ENCODE measurements at places on chromosomes 1 and 21. TPM values are rescaled to one million over a fixed set of nuclear protein-coding genes. Genes with fewer than 3 reads are reported as not detected.
A peak's percentile ranks its signal among the peaks of the same experiment; 100 is the strongest.

The SPRR3 gene
- polyA plus RNA-seq: not detected

The LAD1 gene
- not detected for polyA plus RNA-seq

The HES2 gene
- polyA plus RNA-seq: not detected

The SELENON gene
- 29.4 TPM for polyA plus RNA-seq

The NUF2 gene
- 5.9 TPM for polyA plus RNA-seq

The RGS1 gene
- polyA plus RNA-seq: not detected

The TP73 gene
- not detected for polyA plus RNA-seq

The GSTM5 gene
- 2.2 TPM for polyA plus RNA-seq

- no peak for DNase-seq
Measured at GRCh38 chr1:183360473-183360872, 57.7 kb downstream of the NMNAT2 start.

GRCh38 chr1:22143065-22144033, at the start of gene WNT4:
Gene WNT4, minus strand, starts transcription at chr1:22143097. Its CDS starts 175 bp downstream, at chr1:22142922.
- DNase-seq: no peak

DNA sequence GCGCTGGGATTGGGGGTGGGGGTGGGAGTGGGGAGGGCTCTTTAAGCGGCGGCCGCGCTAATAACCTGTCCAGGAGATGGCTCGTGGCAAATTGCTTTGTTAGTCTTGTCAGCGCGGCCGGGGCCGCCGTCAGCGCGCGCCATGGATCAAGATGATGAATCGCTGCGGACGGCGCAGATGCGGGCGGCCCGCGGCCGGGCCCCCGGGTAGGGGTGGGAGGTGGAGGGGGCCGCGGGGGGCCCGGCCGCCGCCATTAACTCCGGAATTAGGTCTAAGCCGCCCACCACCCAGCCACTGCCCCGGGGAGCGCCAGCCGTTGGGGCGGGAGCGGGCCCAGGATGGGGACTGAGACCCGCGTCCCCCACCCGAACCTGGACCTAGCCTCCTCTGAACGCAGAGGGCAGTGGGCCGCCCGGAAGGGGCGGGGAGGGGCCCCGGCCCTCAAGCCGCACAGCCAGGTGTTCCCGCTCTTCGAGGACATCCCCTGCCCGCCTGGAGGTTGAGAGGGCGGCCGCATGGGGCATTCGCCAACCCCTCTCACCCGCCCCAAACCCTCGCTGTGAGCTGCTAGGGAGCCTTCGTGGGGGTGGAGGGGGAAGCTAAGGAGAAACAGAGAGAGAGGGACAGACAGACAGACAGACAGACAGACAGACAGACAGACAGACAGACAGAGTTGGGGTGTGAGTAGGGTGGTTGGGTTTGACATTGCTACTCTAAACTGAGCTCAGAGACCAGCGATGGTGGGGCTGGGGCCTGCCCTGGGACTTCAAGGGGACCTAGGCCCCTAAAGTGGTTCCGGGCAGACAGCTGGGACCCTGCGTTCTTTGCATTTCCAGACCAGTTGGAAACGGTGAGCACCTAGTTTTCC, 3.8 kb upstream of the DMBX1 start:
- DNase-seq: no peak

- DNase-seq: no peak
Measured at GRCh38 chr1:19617376-19617775, 26.7 kb upstream of the NBL1 start.

- DNase-seq: no peak
Measured at GRCh38 chr1:92459871-92460320, 26.8 kb downstream of the GFI1 start.

DNA sequence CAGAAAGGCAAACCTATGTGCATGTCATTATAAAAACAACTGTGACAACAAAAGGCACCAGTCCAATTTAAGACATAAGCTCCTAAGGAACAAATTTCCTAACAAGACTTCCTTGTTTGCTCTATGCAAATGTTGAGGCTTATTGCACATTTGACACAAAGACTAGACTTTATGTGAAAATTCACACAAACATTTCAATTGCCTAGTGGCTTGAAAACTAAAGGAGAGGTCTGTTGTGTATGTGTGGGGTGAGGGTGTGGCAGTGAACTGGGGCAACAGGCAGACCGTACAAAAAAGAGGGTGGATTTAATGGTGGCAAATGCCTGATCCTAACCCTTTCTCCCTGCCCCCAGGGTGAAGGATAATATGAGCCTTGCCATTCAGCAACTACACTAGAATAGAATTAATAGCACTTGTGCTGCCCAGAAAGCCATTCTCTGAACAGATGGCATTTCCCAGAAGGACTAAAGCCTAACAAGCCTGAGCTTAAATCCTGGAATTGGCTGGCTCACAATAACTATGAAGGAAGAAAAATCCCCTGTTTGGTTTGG, 73.9 kb downstream of the GLUL start:
- DNase-seq: no peak

GRCh38 chr1:223358826-223359225, 5.2 kb downstream of the SUSD4 start:
- no peak for DNase-seq

- DNase-seq: no peak
Measured at GRCh38 chr1:27099135-27099586, 55.8 kb downstream of the SLC9A1 start.

GRCh38 chr21:37565530-37566223, 199.1 kb downstream of the DYRK1A start:
- peak; percentile 16 for DNase-seq

- DNase-seq: no peak
Measured at GRCh38 chr1:20192364-20192763, 6.0 kb upstream of the PLA2G2C start.

GRCh38 chr1:18332576-18332975, 148.2 kb upstream of the KLHDC7A start:
- no peak for DNase-seq

GRCh38 chr1:46480959-46481646, 8.5 kb upstream of the DMBX1 start:
- DNase-seq: no peak

- no peak for DNase-seq
Measured at GRCh38 chr1:156754219-156754618, 2.7 kb upstream of the HDGF start.

- no peak for DNase-seq
Measured at GRCh38 chr1:111593403-111594305, 25.9 kb upstream of the RAP1A start.

GRCh38 chr1:156865865-156866248, 5.2 kb downstream of the NTRK1 start:
- no peak for DNase-seq

DNA sequence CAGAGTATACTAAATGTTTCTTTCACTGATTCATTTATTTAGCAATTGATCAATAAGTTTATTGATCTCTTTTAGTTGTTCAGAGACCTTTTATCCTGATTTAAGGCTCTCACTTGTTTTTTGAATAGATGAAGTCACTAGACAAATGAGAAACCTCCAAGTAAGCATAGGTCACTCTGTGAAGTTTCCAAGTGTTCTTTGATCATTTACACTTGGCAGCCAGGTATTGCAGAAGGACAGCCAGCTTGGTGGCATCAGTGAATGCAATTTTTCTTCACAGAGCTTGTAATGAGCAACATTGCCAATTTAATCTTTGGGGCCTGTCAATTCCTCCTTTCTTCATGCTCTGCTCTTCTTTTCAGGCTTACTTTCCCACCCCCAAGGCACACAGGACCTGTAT, 413.0 kb downstream of the OMA1 start:
- DNase-seq: no peak

DNA sequence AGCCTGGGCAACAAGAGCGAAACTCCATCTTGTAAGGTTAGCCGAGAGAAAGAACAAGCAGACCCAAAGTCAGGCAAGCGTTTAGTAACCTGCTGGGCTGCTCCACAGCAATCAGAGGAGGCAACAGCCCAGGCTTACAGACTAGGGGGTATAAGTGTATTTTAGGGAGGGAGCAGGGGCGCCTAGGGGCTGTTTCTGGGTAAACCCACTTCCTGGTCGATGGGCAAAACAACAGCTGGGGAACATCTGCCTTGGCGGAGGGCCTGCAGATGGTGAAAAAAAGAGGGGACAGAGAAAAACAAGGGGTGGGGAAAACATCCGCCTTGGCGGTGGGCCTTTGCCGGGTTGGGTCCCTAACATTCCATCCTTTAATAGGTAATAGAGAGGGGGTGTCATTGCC, 5.2 kb downstream of the TAS1R1 start:
- DNase-seq: no peak

GRCh38 chr1:20665726-20666125, 4.6 kb upstream of the DDOST start:
- DNase-seq: no peak

- no peak for DNase-seq
Measured at GRCh38 chr21:45069711-45070110, 4.7 kb upstream of the ADARB1 start.

DNA sequence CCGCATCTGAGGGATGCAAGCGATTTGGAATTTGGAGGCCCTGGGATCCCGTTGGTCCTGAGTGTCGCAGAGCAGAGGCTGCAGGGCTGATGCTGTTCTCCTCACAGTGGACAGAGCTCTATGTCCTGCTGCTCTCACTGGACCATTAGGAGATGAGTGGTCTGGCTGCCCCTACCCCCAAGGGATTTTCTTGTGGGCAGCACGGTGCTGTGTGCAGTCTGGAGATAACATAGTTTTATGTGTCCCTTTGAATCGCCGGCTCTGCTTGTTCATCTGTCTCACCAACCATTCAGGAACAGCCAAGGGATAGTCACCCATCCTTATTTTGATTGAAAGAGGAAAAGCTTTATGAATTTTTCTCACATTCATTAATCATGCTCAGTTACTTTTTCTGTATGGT, 49.9 kb downstream of the CHRM3 start:
- no peak for DNase-seq

DNA sequence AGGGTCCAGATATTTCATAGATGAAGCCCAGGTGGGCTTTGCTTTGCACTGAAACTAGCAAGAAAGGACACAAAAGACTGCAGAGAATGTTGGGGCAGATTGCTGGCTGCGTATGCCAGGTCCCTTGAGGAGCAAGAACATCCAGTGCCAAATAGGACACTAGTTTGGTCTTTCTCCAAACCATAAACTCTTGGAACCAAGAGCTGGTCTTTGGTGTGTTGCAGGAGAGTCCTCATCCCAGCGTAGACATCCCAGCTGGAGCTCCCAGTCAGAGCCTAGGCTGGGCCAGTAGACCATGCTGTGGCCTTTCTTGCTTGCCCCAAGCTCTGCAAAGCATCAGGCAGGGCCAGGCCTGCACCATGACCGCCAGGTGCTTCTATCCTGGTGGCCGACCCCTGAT, 87.5 kb downstream of the ATP5PO start:
- no peak for DNase-seq

DNA sequence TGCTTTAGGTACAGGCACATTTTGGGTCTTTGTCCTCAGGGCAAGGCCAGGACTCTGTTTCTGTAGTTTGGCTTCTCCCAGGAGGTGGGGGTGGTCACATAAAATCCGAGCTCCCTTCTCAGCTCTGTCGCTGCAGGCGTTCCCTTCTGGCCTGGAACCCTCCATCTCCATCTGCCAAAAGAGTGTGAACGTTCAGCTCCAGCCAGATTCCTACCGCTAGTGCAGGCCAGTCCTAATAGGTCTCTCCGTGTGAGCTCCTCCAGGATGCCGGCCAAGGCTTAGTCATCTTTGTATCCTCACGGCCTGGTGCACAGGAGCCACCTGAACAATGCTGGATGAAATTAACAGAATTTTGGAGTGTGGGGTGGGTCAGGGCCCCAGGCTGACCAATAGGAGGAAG, 19.9 kb upstream of the KCNA10 start:
- no peak for DNase-seq

DNA sequence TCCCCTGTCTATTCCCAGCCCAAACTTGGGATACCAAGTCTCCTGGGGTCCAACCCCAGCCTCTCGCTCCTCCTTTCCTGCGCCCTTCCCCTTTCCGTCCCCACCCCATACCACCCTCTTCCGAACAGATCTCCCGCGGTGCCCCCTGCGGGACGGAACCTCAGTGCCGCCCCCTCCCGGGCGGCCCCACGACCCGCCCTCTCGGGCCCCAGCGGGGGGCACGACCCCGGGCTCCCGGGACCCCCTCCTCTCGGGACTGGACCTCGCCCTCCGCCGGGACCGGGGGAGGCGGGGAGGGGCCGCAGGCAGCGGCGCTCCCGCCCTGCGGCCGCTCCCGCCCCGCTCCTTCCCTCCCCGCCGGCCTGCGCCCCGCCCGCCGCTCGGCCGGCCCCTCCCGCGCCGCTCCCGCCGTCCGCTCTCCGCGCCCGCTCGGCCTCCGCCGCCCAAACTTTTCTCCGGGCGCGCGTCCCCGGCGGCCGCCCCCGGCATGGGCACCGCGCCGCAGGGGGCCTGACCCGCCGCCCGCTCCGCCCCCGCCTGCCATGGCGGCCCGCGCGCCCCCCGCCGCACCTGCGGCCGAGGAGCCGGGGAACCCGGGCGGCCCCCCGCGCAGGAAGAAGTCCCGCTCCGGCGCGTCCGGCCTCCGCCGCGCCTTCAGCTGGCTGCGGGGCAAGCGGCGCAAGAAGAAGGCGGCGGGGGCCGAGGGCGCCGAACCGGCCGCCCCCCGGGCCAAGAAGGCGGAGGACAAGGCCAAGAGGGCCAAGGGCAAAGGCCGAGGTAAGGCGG, 39.0 kb upstream of the SYNC start:
- DNase-seq: no peak

DNA sequence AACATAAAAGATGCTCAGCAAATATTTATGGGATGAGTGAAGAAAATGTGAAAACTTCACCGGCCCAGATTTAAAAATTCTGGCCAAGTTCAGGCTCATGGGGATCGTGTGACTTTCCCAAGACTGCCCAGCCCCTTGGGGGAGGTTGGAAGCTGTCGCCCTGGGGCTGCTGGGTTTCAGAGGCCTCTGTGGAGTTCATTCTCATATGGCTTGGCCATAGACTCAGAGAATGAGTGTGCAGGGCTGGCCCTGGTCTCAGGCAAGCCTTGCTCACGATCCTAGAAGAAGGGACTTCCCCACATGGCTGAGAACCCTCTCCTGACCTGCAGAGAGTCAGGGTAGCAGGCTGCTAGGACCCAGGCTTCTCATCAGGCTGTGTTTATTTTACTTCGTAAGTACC, 24.6 kb downstream of the PADI2 start:
- DNase-seq: no peak

GRCh38 chr1:39398278-39399021, 93.0 kb upstream of the BMP8A start:
- peak; percentile 93 for DNase-seq

GRCh38 chr21:44637018-44637850, at the start of gene KRTAP10-10:
Gene KRTAP10-10, plus strand, starts transcription at chr21:44637356. Its CDS starts 62 bp downstream, at chr21:44637418.
- DNase-seq: no peak

GRCh38 chr1:57848406-57848805, 424.5 kb upstream of the DAB1 start:
- DNase-seq: no peak

DNA sequence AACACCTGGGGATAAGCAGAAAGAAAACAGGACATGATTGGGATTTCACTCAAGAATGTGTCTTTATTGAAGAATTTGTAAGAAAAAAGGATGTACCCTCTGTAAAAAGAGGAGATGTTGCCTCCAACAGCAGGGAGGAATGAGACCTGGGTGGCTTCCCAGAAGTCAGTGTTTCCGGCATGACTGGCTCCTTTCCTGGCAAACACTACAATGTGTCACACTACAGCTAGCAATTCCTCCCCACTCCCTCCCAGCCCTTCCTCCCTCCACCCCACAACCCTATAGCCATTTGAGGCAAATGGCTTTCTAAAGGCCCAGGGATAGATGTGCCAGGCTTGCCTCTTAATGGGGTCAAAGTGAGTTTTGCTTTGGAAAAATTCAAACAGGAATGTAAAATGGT, 11.5 kb upstream of the COL8A2 start:
- DNase-seq: peak; percentile 63
